ENCODE measurements at places on chromosomes 3 and 15. TPM values are rescaled to one million over a fixed set of nuclear protein-coding genes. Genes with fewer than 3 reads are reported as not detected.

DNA sequence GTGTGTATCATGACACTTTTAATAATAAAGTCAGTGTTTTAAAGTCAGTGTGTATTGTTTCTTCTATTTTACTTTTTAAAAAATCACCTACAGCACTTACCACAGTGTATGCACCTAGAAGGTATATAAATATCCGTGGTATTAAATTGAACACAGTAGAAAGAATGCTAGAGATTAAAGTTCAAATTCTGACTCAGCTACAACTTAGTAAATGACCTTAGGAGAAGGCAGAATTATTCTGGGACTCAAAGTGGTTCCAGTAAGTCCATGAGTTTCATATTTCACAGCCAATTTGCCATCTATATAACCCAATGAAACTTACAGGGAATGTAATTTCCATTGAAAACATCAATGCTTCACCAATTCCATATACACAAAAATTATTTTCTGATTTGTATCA, 52.7 kb upstream of the MAP4 start:
- H3K36me3 ChIP-seq, result peaks cover 18% of the 10 kb centered on the region
- H3K27me3 ChIP-seq, result no peaks in the 10 kb centered on the region
- peak overlapping the region; percentile 75 for H3K27ac ChIP-seq
- DNase-seq, result no peak
- peaks cover 76% of the 10 kb centered on the region for H3K4me1 ChIP-seq

Gene CNTN6
- polyA plus RNA-seq, result not detected

Gene ESYT3
- 0.35 TPM for polyA plus RNA-seq

GRCh38 chr3:8761866-8762265, 7.5 kb downstream of the OXTR start:
- no peaks in the 10 kb centered on the region for H3K27me3 ChIP-seq
- H3K36me3 ChIP-seq, result no peaks in the 10 kb centered on the region
- no peak overlapping the region for H3K27ac ChIP-seq
- no peak for DNase-seq

DNA sequence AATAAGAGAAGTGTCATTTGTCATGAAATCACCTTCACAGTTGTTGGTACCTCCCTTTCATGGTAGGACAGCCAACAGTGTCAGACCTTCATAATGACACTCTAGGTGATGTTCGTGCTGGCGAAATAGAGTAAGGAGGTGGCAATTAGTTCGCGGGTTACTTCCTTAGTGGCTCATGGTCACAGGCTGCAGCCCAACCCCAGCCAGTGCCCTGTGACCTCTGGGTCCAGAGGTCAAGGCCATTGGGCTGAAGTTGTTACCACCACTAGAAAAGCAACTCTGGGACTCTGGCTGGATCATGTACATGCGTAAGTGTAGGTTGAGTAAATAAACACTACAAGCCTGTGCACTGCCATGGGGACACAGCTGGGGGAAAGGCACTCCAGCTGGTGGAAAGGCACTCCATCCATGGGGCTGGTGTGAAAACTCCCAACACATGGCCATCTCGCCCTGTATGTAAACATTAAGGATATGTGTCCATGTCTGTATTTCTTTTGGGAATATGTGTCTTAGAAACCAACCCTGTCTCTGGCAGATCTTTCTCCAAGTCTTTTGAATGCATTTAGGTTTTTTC, 106.7 kb downstream of the RYK start:
- no peaks in the 10 kb centered on the region for H3K27me3 ChIP-seq
- H3K4me1 ChIP-seq, result no peaks in the 10 kb centered on the region
- H3K4me3 ChIP-seq, result no peak overlapping the region
